ENCODE measurements at places on chromosomes 7 and 10. TPM values are rescaled to one million over a fixed set of nuclear protein-coding genes. Genes with fewer than 3 reads are reported as not detected.

Gene AMPH
- 4.9 TPM for total RNA-seq

Gene PPP1R17
- not detected for total RNA-seq

Gene STRA8
- not detected for total RNA-seq

Gene PLPP4
- total RNA-seq: 0.60 TPM

Gene IFIT3
- 11.1 TPM for total RNA-seq

Gene GPRIN2
- total RNA-seq: 14.8 TPM

Gene PSD
- total RNA-seq: 106 TPM

Gene ADCYAP1R1
- 7.2 TPM for total RNA-seq

Gene VIPR2
- 7.3 TPM for total RNA-seq

Gene ENTPD1
- 68.3 TPM for total RNA-seq

Gene FOXI2
- 0.23 TPM for total RNA-seq

Gene PCLO
- 7.4 TPM for total RNA-seq

Gene SPDYE9
- not detected for total RNA-seq

Gene NKX2-3
- total RNA-seq: 4.4 TPM

Gene AKR1C4
- 9.1 TPM for total RNA-seq

Gene PRLHR
- total RNA-seq: 0.17 TPM

Gene GPR26
- total RNA-seq: not detected

Gene GTPBP10
- 19.7 TPM for total RNA-seq

Gene CRHR2
- 0.12 TPM for total RNA-seq

Gene HOXA7
- total RNA-seq: not detected

Gene TMEM196
- not detected for total RNA-seq

Gene SRRM3
- total RNA-seq: 1.6 TPM

Gene NEUROD6
- total RNA-seq: not detected

Measured in mucosa of gallbladder (tissue), 1 donor.